ENCODE measurements at places on chromosomes 11 and 22.

DNA sequence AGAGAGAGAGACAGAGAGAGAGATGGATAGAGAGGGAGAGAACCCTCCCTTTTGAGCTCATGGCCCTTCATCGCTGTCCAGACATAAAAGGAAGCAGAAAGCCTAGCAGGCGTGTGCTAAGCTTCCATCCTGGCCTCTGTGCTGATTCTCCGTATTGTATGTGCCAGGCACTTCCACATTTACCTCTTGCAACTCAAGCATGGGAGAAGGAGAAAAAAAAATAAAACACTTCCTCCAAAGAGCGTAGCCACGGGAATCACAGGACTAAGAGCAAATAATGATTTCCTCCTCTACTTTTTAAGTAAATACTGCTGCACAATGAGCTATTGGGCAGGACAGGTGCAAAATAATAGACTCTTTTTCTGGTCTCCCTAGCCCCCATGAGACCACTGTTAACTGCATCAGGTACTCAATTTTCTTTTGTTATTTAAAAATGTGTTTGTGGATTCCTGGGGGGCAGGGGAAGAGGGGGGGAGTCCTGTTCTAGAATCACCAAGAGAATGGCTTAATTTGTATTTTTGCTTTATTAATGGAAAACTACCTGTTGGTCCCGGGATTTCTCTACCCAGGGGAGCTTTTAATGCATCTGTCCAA lies 154.3 kb downstream of the NXPE2 start:
- DNase-seq: no peak

DNA sequence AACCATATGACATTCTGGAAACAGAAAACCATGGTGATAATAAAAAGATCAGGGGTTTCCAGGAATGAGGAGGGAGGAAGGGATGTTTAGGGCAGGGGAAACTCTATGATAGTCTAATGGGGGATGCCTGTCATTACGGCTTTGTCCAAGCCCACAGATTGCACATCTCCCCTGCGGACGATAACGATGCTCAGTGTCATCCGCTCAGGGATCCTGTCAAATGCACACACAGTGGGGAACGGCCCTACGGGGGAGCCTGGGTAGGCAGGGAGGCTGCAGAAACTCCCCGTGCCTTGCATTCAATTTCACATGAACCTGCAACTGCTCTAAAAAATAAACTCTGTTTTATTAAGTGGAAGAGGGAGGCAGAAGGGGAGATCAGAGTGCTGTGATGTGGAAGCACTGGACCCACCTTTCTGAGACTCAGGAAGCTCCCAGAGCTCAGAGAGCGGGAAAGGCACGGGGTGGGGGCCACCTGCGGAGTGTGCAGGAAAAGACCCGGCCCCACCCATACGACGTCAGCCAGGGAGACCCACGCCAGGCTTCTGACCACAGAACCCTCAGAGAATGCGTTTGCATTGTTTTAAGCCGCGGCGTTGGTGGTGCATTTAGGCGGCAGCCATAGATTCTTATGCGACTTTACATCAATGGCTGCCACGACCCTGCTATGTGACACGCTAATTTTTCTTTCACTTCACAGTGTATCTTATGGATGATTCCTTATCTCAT lies 543.5 kb downstream of the BRD1 start:
- no peak for DNase-seq

- DNase-seq: no peak
These were observed 400.2 kb downstream of the RAB38 start for GRCh38 chr11:87775036-87775435.

DNA sequence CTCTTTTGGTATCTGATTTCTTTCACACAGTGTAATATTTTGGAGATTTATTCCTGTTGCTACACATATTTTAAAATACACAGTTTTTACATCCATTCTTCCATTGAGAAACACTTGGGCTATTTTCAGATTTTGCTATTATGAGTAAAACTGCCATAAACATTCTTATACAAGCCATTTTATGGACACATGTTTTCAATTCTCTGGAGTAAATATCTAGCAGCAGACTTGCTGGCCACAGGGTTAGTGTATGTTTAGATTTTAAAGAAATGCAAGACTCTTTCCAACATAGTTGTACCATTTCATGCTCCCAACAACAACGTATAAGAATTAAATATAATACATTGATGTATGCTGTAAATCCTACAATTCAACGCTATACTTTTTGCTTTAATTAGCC lies 360.8 kb upstream of the PITPNB start:
- no peak for DNase-seq

DNA sequence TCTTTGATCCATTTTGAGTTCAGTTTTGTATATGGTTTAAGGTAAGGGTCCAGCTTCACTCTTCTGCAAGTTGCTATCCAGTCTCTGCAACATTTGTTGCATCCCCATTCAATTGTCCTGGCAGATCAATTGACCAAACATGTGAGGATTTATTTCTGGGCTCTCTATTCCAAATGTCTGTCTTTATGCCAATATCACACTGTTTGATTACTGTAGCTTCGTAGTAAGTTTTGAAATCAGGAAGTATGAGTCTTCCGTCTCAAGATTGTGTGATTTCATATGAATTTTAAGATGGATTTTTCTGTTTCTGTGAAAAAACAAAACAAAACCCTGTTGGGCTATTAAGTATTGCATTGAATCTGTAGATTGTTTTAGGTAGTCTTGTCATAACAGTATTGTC lies 17.0 kb downstream of the APLP2 start:
- no peak for DNase-seq
